Activated CD4-positive, alpha-beta T cell treated with anti-CD3 and anti-CD28 coated beads, Interleukin-2, amount 50 U/mL, for 48 hours (primary cell): ENCODE measurements at places on chromosomes 1 and 21.

DNA sequence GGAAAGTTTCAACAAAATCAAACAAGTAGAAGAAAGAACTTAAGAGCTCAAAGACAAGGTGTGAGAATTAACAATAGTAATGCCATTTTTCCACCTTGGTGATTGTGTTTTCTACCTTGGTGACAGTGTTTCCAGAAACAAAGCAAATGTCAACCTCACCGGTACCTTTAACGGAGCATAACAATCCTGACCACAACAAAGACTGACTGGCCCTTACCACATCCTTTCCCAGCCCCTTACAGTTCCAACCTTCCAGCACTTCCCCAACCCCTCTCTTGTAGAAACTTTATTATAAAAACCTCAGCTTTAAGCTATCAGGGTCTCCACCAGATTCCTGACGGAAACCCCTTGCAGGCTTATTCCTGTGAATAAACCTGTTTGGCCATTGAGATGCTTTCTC, 16.7 kb downstream of the STYXL2 start:
- no peak for DNase-seq

GRCh38 chr1:206101351-206102045, 15.7 kb downstream of the AVPR1B start:
- DNase-seq: no peak

DNA sequence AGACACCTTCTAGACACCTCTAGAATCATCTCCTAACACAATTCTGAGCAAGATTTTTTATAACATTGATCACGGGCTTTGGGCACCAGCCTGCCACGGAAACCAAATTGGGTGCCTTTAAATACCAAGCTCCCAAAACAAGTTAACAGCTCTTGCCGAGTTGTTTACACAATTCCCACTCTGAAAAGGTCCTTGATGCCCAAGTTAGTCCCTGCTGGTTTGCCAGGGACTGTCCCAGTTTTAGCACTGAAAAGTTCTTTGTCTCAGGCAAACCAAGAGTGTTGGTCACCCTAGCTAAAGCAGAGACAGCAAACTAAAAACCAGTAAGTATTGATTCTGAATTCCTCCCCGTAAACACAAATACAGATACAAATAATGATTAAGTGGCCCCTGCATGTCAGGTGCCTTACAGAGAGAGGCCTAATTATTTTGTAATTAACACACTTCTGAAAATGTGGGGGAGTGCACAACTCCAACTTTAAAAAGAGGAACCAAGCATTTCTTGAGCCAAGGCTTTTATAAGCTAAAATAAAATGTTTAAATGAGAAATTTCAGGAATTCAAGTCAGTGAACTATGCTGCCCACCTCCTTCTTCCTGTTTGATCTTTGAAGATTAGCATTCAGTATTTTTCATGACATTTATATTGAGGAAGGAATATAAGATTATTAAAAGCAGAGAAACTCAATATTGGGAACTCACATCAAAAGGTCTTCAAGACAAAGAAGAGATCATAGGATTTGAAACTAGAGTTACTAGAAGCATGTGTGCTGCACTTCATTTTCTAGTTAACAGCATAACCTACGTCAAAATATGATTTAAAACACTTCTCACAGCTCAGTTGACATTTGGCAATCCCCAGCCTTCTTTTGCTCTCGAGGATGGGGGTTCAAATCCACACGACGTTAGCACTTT, 9.0 kb upstream of the UBE2U start:
- DNase-seq: no peak

GRCh38 chr1:109801791-109802135, 38.0 kb upstream of the EPS8L3 start:
- no peak for DNase-seq

DNA sequence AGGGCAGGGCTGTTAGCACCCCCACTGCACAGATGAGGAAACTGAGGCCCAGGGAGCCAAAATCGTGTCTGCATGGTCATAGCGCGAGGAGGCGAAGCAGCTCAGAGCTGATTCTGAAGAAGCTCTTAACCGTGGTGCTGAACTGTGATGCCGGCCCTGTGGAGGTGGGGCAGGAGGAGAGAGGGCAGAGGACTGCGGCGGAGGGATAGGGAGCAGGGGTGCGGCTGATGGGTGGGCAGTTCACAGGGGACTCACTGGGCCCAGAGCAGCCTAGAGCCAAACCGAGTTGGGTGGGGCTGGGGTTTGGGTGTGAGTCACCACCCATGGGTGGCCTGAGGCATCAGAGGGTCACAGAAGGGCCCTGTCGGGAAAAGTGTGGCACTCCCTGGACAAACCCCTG, 74.7 kb downstream of the RAP1GAP start:
- no peak for DNase-seq
